ENCODE measurements at places on chromosomes 13 and 19.

DNA sequence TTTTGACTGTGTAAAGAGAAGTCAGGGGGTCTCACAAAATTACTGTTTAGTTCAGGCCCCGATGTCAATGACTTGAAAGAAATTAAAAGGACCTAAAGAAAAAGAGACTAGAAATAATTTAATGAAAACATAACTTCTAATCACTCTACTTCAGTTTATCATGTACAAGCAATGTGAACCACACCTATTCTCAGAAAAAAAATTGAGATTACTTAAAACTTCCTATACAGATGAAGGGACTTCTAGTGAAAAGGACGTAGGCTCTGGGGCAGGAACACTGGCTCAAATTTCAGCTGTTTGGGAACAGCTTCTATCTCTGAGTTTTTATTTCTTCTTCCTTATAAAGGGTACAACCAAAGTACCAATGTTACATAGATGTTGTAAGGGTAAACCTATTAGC lies 38.0 kb downstream of the TPT1 start:
- DNase-seq = no peak

GRCh38 chr13:110317093-110317492 lies 10.0 kb downstream of the COL4A2 start:
- DNase-seq = no peak

DNA sequence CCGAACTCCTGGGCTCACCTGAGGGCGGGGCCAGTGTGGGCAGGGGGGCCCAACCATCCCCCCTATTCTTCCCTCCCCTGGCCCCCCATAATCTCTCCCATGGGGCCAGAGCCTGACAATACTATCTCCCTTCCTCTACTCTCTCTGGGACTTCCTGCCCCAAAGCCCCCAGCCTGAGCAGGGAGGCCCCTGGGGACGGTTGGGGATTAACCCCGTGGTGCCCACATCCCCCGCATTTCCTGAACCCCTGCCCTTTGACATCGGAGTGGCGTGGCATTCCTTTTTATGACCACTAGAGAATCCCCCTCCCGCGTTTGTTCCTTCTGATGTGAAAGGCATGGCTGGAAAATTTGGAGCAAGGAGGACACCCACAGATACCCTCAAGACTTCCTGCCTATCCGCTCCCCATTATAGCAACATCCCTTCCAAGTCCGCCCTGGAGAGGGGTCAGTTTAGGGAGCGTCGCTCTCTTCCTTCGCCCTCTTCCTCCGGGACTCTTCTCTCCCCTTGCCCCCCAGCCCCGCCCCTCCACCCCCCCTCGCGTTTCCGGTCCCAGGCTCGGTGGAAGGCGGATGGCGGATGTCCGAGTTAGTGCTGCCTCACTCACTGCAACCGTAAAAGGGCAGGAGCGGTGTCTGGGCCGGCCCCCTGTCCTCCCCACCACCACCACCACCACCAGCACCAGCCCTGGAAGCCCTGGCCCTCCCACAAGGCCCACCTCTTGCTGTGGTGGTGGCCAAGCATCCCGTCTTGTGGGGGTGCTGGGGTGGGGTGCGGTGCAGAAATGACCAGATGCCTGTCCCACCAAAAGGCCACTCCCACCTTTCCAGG lies 1.8 kb downstream of the VASP start:
- peak; percentile 62 for DNase-seq

DNA sequence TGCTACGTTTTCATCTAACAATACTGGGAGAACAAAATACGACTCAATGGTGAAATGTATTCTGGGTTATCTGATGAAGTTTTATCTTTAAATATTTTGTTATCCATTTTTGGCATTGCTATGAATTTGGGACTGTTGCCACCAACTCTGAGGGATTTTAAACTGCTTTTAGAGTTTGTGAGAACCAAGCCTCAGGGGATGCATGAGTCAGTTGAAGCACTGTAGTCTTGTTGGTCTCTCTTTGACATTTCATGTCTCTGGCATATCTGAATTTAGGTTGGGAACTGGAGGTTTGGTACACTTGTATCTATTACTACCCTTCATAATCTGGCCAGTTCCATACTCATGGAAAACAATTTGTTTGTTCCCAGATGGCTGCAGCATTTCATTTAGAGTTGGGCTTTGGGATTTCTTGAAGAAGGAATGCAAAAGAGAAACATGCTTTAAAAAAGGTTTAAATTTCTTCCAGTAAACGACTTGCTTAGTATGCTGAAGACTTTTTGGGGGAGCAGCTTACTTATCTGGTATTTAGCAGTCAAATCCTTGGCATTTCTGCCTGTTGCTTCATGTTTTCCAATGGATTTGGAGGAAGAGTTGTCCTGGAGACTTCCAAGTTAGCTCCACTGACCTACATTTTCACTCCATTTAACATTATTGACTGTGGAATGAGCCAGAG lies 28.9 kb downstream of the ARHGEF7 start:
- DNase-seq = no peak

DNA sequence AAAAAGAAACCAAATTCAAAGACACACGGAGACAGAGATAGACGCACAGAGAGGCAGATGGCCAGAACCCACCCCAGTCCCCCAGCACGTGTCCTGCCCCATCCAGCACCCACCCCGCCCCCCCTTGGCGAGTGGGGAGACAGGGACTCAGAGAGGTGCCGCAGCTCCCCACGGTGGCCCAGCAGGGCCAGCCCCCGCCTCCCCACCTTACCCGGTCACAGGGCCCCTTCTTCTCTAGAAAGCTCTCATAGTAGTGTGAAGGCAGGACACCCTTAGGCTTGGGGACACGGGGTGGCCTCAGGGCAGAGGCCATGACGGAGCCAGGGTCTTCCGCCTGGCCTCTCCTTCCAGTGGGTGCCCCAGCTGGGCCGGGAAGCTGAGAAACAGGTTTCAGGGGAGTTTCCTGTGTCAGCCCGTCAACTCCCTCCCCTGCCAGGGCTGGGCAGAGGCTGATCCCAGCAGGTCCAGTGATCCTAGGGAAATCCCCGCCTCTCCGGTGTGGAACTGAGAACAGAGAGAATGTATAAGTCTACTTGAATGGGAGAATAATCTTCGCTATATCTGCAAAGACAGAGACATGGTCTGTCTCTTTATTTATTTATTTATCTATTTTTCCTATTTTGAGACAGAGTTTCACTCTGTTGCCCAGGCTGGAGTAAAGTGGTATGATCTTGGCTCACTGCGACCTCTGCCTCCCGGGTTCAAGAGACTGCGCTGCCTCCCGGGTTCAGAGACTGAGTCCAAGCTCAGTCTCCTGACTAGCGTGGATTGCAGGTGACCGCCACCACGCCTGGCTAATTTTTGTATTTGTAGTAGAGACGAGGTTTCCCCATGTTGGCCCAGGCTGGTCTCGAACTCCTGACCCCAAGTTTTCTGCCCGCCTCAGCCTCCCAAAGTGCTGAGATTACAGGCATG lies at the start of gene STAP2:
STAP2 (minus strand) TSS at position 387 of the 915 bp plus-strand sequence; CDS start at position 313, 74 bp downstream.
- no peak for DNase-seq

- peak; percentile 87 for DNase-seq
Measured at GRCh38 chr13:46321494-46322225, 65.4 kb downstream of the RUBCNL start.

DNA sequence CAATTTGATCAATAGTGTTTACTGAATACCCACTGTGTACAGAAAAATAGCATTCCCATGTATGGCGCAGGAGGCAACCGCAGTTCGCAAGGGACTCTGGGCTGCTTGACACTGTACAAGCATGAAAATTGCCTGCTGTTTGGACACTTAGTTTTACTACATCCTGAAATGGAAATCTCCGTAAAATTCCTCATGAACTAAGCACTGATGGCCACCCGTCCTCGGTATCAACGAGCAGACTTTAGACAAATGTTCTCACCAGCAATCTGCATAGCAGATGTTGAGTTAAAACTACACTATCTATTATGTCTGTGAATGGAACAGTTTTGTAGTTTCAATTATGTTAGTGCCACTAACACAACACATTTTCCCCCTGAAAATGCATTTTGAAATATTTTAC lies 294.7 kb downstream of the DCLK1 start:
- DNase-seq = no peak

GRCh38 chr13:48411841-48412531 lies 927 bp downstream of the LPAR6 start:
- DNase-seq = no peak

DNA sequence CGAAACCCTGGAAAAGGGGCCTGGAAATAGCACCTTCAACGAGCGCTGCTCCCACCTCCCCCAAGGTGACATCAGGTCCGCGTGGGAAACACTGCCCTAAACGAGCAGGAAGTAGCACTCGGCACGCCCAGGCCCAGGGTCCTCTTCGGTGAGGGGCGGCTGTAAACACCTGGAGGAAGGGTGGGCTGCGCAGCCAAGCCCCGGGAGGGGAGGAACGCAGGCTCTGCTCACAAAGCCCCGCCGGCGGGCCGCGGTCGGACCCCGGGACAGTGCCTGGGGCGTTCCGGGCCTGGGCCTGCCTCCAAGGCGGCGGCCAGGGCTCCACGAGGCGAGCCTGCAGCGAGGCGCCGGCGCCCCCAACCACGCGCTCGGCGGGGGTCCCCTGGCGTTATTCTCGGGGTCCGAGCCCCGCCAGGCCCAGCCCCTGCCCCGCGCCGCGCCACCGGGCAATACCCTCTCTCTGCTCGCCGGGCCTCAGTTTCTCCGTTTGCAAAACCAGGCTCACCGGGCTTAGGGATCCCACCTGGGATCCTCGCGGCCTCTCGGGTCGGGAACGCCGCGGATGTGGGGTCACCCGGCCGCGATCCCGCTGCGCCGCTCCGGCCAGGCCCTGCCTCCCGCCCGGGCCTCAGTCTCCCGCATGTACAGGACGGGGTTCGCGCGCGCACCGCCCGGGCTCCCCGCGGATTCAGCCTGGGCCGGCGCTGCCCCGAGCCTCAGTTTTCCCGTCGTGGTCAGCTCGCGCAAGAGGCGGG lies 630 bp downstream of the RNF126 start:
- DNase-seq = peak; percentile 75

GRCh38 chr13:50714891-50715290 lies 128.6 kb downstream of the DLEU7 start:
- DNase-seq = no peak

DNA sequence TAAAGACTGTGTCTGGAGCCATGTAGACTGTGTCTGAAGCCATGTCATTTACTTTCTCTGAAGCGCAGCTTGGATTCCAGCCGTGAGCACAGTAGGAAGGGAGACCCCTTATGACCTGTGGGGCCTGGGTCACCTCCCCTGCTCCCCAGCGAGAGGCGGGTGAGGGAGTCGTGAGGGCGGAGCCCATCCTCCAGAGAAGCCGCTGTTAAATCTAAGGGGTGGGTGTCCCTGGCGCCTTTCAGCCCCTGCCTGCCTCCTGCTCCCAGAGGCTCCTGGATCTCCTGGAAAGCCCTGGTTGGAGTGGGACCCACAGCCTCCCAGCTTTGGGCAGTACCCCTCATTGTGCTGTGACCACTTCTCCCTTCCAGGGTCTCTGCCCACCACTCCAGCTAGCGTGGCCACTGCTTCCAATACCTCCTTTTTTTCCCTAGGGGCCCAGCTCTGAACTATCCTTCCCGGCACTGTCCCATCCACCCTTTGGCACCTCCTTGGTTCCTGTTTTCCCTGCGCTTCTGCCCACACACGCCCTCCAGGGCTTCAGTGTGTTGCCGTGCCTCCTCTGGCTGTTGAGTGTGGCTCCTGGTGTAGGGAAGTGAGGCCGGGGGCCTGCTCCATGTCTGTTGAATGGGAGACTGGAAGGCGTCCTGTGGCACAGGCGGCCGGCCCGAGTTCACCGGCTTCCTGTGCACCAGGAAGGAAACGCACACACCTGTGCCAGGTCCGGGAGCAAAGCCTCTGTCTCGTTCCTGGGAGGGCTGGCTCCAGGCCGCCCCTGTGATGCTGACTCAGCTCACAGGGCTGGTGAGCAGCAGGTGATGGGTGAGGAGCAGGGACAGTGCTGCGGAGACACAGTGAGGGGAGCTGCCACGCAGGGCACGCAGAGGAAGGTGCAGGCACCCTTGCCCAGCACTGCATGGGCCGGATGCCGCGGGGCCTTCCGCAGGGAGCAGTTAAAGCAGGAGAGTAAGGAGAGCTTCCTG lies 29.4 kb downstream of the ATP4B start:
- no peak for DNase-seq

DNA sequence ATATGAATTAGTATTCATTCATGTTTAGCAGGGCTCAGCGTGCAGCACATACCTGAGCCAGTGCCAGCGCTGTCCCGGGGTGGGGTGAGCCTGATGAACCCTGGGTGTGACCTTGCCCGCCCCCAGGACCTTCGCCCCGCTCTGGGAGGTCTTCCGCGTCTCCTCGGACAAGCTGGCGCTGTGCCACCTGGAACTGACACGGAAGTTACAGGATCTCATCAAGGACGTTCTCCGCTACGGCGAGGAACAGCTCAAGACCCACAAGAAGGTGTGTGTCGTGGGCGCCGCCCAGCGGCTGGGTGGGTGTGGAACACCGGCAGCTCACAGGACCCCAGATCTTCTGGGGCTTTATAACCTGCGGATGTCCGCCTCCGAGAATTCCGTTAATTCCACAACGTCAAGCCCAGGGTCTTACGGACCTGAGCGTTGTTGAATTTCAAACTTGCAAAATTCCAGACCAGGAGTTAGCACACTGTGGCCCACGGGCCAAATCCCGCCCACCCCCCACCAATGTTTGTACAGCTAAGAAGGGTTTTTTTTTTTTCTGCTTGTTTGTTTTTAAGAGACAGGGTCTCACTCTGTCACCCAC lies 15.4 kb downstream of the FCHO1 start:
- peak; percentile 87 for DNase-seq

DNA sequence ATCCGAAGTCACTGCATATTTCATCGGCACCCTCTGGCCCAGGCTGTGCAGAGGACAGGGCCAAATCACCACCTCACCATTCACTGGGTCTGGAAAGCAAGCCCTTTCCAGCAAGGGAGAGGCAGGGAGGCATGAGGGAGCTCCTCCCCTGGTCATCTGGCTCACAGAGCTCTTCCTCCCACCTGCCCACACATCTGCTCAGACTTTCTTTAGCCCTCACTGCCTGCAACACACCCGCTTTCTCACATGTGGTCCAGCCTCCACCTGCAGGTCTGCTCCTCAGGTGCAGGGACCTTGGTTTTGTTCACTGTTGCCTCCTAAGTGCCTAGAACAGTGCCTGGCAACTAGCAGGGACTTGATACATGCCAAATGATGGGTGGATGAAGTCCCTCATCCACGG lies 21.0 kb upstream of the SLC35E1 start:
- peak; percentile 56 for DNase-seq

DNA sequence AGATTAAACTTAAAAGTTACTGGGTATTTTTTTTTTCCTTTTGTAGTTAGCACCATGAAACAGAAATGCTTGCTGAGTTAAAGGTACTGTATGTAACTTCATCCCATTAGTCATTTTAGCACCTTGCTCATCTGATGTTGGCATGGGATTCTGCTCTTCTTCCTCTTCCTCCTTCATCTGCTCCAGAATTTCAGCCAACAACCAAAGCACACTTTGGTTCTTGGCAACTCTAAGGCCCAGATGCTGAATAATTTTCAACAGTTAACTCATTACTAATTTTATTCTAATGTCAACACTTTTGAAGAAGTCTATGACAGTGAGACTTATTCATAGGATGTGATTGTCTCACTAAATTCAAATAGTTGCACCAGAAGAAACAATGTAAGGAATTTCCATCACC lies 359.2 kb downstream of the KCTD12 start:
- no peak for DNase-seq

Measured in NAMALWA (cell line).